ENCODE measurements at places on chromosomes 5 and 9.

DNA sequence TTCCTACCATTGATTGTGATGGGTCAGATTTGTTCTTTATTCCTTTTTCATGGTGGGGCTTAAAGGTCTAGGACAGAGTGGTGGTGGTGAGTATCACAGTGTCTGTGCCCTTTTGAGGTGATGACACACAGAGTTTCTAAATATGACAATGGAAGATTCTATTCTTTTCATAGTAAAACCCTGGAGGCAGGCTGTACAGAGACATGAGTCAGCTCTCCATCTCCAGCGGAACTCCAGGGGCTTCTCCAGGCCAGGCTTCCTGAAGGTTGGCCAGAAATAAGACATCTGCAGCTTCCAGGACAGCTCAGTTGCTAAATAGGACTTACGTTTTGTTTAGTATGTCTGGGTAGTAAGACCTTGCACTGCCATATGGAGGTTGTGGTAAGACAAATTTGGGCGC is 229.5 kb downstream of the CD180 start:
- no peak for DNase-seq

DNA sequence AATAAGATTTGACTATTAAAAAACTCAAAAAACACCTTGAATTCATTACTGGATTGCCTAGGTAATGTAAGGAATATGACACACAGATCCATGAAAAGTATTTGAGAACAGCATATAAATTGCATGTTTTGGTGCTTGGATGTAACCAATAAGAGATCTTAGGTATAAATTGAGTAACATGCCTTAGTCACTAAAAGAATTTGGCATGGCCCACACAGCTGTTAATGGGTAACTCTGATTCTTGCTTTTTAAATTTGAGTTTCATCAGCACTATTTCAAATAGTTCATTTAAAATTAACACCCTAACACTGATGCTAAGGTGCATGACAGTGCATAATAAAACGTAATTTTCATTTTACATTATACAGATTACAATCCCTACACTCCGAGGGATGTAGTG is 779.3 kb upstream of the WWC1 start:
- no peak for DNase-seq

- no peak for DNase-seq
These were observed 88.2 kb downstream of the NREP start for GRCh38 chr5:111668477-111669414.

DNA sequence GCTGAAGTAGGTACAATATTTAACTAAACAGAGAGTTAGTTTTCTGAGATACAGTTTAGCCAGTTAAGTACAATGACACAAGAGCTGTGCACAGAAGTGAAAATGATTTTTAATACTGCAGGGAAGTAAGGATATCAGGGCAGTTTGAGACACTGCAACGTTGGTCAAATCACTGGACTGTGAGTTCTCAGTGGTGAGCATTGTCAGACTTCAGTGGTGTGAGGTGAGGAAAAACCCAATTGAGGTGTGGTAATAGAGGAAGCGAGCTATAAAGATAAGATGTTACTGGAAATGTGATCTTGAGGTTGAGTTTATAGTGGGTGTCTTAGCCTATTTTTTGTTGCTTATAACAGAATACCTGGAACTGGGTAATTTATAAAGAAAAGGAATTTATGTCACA is 12.8 kb upstream of the FBXL7 start:
- DNase-seq: no peak

DNA sequence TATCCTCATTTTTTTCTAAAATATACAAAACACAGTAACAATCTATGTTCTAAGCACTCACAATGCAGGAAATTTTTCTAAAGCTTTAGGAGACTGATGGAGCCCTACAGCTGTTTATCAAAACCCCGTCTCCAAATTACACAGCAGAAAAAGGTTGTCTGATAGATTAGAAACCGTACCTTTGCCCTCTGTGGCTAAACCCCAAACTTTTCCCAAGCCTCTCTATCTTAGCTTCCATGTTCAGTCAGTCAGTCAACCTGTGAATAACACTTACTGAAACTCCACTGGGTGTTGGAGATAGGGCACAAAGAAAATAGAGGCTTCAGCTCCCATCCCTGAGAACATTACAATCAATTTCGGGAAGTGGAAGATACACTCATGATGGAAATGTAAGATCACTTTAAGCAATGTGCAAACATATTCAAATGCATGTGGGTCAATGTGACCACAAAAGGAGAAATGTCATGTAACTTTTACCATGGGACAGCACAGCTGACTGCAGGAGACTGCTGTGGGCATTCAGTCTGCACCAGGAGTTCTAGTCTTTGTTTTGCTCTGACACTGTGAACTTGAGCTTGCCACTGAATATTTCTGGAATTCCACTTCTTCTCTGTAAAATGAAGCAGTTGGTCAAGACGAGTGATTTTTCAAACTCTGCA is 279.5 kb upstream of the PIK3R1 start:
- no peak for DNase-seq

DNA sequence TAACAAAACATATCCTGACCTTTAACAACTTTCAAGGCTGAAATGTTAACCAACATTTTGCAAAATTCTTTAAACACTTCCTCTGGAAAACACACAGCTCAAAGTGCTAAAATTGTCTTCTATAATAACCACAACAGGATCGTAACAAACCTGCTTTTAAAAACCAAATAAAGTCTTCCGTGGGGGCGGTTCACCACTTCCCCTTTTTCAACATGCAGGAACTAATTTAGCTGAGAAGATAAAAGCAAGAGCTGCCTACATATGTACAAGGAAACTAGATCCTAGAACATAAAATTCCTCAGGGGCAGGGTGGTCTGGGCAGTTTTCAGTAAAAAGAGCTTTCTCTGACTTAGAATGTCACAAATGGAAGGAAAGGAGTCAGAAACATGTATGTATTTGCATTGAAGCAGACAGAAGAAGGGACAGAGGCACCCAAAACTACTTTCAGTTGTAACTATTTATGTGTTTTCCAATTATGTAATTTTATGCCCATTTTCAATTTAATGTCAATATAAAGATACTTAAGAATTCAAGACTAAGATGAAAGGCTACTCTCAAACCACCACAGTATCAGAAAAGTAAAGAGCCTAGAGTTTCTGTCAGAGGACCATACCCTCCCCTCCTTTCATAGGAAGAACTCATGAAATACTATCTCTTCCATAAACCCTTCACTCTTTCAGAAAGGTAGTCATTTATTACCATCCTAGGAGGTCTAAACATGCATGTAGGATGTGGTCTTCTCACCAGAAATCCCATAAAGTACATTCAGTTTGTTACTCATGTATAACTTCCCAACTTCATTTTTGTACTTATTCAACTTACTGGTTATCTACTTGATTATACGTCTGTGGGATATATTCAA is 185.9 kb upstream of the RASA1 start:
- DNase-seq: no peak

DNA sequence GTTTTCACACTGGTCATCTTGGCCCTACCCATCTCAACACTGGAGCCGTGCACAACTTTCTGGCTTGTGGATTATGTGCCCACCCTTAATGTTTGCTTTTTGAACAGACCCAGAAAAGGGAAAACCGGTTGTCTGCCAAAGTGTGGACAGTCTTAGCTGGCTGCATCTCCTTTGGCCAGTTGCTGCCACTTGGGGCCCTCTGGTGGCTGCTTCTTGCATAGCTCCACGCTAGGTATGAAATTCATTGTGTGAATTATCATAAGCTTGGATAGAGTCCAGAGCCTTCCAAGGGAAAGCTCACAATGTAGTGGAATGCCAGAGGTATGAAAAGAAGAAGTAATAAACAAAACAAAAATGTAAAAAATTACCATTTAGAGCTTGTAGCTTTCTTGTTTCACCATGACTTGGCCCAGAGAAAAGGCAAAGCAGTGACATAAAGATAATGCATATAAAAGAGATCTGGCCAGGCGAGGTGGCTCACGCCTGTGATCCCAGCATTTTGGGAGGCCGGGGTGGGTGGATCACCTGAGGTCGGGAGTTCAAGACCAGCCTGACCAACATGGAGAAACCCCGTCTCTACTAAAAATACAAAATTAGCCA is 12.5 kb upstream of the SLC36A3 start:
- DNase-seq: peak; percentile 16

DNA sequence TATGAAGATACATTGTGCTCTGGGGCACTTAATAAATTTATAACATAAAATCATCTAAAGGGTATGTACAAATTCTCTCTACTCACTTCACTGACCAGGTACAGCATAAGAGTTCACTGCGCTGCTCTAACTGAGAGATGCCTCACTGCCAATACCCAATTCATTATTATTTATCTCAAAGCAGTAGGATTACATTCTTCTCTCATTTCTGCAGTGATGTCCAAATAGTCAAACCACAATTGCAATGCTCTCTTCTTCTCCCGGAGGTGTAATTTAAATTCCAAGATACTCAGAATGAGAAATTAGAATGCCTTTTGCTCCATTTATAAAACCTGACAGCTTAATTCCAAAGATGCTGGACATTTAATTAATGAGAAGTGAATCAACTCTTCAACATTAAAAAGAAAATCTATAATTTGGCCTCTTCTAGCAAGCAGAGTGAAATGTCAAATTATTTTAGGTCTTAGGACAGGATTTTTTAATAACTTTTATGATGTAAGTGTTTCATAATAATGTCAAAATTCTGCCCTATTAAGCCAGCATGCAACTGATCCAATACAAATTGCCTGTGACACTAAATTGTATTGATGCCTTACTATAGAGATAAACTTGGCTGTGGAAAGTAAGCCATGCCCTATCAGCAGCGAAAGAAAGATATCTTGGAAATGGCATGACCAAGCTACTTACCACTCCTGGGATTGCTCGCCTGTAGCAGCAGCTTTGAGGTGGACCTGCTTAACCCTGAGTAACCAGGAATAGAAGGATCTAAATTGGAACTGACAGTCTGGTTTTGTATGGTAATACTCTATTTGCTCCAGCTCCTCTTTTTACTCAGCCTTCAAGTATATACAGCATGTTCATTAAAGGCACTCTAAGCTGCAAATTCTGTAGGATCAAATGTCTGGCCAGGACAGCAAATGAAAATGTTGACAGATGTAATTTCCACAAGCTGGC is 374.2 kb upstream of the TYRP1 start:
- DNase-seq: no peak

GRCh38 chr5:109759306-109759705 is 69.6 kb downstream of the MAN2A1 start:
- DNase-seq: no peak

DNA sequence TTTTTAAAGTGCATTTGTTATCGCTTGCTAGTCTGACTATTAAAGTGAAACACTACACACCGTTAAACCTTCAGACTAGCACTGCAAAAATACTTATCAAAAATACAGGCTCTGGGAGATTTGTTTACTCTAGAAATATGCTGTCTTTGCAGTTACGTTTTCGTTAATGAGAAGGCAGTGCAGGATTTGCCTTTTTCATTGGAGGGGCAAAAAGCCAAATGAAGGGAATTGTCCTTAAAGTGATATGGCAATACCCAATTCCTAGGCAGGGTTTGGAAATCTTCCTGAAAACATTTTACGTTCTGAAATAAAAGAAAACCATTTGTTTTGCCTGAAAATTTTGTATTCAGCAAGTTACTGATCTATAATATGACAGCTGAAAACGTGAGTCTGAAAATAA is 1800.2 kb downstream of the MAT2B start:
- DNase-seq: no peak

- DNase-seq: no peak
These were observed 37.6 kb downstream of the C9orf57 start for GRCh38 chr9:72022841-72023240.

- no peak for DNase-seq
These were observed 383.3 kb downstream of the PSAT1 start for GRCh38 chr9:78680196-78680595.

GRCh38 chr5:25516141-25516540 is 871.4 kb upstream of the CDH10 start:
- no peak for DNase-seq

- DNase-seq: no peak
These were observed 19.7 kb upstream of the F2R start for GRCh38 chr5:76696251-76696650.

DNA sequence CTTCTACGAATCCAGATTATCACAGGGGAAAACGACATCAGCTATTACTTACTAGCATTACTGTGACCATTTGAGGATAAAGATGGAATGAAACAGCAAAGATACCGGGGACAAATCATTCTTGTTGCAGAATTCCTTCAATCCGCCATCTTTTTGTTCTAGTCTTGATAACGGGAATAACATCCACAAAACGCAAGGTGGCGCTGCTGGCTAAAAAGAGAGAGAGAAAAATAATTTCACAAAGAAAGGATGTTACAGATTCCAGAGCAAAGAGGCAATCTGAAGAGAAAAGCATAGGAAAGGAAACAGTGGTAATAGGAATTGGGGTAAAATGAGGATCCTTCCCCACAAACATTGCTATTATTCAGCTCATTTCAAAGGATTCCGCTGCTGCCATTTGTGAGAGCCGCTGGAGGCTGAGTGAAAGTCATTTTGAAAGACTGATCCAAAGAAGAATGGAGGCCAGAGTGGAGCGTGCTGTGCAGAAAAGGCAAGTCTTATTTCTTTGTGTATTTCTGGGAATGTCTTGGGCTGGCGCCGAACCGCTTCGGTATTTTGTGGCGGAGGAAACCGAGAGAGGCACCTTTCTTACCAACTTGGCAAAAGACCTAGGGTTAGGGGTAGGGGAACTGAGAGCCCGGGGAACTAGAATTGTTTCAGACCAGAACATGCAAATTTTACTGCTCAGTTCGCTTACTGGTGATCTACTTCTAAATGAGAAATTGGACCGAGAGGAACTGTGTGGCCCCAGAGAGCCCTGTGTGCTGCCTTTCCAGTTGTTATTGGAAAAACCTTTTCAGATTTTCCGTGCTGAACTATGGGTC is at the start of gene PCDHB7:
Gene PCDHB7 (plus strand): TSS at position 264 of the 824 bp plus-strand sequence. CDS start 192 bp downstream, at position 456.
- DNase-seq: no peak

DNA sequence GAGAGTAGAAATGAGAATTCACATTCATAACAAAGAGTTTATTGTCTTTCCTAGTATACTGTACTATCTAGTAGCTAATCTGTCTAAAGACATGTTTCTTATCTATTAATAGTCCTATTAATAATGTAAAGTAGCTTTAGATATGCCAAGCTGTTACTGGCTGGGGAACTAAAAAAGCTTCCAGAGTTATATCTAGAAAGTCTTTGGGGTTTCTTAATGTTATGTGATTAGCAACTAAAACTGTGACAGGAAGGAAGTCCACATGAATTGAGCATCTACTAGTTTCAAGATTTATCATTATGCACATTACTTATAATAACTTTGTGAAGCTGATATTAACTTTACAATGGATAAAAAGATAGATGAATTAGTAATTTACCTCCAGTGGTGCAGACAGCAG is 122.7 kb upstream of the CDKN2B start:
- DNase-seq: no peak

DNA sequence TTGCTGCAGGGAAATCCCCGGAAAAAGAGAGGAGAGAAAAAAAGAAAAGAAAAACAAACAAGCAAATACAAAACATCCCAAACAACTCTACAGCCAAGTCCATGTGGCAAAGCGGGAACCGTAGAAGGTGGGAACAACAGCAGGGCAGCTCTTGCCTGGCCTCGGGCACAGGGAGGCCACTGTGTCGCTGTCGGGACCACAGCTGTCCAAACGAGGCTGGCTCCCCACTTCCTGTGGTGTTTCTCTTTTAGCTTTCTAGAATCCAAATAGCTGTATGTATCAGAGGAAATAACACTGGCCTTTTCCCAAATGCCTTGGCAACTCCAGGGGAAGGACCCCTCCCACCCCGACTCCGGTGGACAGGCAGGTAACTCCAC is 41.6 kb upstream of the EQTN start:
- DNase-seq: no peak

Data from NCI-H1105 (cell line).